ENCODE measurements at places on chromosomes 5 and 9.

DNA sequence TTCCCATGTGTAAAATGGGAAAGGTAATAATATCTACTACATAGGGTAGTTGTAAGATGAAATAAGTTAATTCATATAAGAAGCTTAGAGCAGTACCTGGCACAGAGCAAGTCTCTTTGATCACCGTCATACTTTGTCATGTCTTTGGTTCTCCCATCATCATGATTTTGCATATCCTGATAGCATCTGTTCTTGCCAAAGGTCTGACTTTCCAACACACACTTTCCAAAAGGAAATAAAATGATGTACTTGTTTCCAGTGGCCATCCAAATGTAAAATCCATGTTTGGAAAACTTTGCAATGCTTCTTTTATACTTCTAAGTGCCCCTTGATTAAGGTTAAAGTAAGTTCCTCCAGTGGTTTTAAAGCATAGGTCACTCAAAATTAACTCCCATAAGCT is 266.9 kb upstream of the PTGER4 start:
- DNase-seq: no peak

- no peak for DNase-seq
Observed at GRCh38 chr5:154390096-154390495, 55.7 kb upstream of the SAP30L start.

DNA sequence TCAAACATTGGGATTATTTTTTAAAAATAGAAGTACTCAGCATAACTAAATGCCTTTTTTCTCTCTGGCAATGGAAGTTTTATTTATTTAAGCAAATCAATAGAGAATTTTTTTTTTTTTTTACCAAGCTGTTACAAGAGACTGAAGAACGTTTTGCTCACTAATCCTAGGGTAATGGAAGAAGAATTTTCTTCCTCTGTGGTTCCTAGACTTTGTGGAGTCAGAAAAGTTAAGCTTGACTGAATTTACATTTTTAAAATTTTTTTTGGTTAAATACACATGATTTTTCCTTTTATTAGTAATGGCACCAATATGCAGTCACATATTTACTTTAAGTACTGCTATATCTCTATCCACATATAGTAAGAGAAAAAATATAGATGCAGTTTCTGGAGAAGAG is 189.8 kb downstream of the PCSK1 start:
- DNase-seq: no peak

- DNase-seq: no peak
Observed at GRCh38 chr9:4689687-4690104, 10.3 kb downstream of the CDC37L1 start.

- DNase-seq: no peak
Observed at GRCh38 chr9:91503673-91504081, 80.0 kb upstream of the NFIL3 start.

- no peak for DNase-seq
Observed at GRCh38 chr9:78443946-78444345, 147.0 kb downstream of the PSAT1 start.

GRCh38 chr5:948472-949274 is 56.0 kb downstream of the TRIP13 start:
- no peak for DNase-seq

DNA sequence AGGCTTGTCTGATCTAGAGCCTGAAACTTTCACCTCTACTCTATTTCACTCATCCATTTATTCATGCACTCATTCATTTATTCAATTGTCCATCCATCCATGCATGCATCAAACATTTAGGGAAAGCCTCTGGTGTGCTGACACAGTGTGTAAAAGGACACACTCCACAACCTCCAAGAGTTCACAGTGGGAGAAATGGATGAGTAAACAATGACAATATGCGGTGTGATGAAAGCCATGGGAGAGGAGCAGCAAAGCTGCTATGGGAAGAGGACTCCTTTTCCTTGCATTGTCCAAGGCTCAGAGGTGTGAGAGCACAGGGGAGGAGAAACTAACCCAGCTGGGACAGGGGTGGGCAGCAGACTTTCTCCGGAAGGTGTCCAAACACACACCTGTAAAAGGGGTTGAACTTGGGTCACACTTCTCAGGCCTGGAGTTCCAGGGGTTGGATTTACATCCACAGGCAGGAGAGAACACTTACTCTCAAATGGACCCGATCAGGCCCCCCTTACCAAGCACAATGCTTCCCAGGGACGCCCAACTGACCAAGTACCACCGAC is 21.2 kb upstream of the PFDN1 start:
- no peak for DNase-seq

DNA sequence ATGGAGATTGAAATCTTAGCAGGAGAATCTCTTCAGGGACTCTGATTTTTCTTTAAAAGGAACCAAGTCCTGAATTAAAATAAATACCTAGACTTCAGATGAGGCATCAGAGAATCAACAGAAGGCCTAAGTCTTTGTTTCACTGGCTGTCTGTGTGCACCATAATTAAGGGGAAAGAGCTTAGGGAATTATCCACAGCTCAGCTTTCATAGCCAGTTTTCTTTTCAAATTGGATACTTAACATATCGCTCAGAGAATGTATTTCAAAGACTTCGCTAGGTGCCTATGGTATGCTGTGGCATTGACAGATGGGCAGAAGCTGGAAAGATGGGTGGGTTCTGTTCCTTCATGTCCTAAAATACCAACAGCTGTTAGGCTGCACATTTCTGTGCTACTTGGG is 325.8 kb downstream of the TMEM38B start:
- DNase-seq: no peak

DNA sequence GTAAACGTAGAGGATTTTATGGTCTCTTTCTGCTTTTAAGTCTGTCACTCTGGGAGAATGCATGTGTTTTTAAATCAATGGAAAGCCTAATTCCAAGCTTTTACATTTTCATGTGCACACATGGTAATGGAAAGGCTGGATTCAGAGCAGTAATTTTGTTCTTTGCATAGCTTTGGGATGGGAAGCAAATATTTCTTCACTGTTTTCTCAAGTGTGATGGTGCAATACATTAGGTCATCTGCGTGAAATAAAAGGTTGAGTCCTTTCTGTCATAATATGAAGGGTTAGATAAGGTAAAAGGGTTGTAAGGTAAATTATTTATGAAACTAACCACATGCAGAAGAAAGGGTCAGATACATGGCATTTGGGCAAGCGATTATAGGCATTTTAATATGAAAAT is 88.2 kb upstream of the NR3C1 start:
- DNase-seq: no peak

DNA sequence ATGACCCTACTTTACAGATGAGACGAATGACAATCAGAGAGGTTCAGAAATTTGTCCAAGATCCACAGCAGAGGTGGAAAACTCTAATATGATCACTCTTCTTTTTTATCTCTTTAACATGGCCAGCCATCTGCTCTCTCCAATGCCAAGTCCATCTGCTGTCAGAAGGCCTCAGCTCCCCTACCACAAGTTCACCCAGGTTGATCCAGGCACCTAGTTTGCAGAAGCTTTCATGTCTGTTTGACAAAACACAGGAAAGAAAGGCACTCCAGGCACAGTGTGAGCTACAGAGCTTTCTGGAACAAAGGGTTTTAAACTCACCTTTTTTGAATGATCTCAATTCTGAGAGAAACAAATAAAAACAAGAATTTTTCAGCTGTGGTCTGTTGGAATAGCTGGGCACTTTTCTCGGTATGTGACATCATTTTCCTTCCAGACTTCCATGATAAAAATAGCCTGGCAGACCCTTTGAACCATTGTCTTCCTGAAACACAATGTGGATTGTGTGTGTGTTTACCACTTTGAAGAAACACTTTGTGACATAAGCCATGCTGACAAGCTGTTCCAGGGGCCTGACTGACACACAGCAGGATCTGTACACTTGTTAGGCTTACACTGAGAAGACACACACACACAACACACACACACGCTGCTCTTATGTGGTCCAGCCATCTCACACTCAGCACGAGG is 214.3 kb downstream of the AGTPBP1 start:
- no peak for DNase-seq

DNA sequence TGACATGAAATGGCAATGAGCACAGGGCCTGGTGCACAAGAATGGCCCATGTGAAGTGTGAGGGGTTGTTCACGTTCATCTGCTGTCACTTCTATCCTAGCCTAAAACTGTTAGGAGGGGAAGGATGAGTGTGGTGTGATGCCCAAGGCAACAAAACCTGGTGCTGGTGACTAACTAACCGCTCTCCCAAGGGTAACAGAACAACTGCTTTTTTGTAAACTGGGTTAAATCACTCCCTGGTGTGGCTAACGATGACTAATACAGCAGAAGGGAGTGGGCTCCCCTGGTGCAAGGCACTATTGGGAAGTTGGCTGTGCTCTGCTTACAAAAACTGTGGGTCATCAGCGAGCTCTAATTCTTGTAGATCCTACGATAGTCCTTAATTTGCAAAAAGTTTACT is 103.2 kb upstream of the VCAN start:
- DNase-seq: no peak

- DNase-seq: no peak
Observed at GRCh38 chr5:143094087-143094521, 309.4 kb downstream of the NR3C1 start.

DNA sequence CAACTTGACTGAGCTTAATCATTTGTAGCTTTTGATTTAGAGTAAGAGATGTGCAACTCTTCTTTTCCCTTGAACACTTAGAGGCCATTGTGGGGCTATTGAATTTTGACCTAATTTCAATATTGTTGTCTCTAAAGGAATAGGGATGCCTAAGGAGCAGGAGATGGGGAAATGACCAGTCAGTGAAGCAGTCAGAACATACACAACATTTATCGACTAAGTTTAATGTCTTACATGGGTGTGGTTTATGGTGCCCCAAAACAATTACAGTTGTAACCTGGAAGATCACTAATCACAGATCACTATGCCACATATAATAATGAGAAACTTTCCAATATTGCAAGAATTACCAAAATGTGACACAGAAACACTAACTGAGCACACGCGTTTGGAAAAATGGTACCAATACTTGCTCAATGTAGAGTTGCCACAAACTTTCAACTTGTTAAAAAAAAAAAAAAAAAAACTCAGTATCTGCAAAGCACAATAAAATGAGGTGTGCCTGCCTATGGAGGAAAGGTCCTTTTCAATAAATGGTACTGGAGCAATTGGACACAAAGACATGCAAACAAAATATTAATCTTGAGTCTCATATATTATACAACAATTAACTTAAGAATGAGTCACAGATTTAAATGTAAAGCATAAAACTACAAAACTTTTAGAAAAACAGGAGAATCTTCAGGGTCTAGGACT is 189.6 kb upstream of the RAD23B start:
- no peak for DNase-seq

- DNase-seq: no peak
Observed at GRCh38 chr9:90308691-90309090, 333.9 kb downstream of the DIRAS2 start.

DNA sequence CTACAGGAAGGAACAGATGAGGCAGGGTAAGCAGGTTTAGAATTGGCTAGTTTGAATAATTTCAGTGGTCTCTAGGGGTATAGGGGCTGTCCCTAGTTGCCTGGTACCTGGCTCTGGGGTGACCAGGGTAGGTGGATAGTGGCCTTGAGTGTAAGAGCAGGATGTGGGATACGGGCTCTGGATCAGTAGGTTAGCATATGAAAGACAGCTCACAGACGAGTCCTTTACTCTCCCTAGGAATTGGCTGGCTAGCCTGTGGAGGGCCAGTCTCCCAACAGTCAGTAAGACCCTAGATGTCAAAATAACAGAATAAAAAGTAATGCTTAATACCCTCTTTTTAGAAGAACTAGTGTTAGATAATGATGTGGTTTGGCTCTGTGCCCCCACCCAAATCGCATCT is 16.6 kb upstream of the C9orf152 start:
- DNase-seq: no peak

DNA sequence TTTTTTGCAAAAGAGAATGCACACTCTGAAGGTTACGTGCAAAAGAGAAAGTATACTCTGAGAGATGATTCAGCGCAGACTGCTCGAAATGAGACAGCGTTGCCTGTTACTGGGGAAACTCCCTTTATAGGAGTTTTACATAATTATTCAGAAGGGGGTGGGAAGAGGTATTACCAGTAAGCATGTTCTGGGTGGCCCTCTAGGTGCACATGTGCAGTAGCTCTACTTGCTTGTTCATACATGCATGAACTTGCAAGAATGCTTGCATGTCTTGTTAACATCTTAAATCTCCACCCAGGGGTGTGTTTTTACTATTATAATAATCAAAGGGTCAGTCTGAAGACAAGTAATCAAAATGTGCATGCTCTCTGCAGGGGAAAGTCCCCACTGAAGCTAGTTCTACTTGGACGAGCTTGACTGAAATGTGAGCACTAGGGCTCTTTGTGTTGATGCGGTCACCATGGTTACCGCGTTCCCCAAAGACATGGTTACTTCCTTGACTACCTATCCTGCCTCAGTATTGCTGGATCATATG is 75.5 kb downstream of the SGCD start:
- no peak for DNase-seq

DNA sequence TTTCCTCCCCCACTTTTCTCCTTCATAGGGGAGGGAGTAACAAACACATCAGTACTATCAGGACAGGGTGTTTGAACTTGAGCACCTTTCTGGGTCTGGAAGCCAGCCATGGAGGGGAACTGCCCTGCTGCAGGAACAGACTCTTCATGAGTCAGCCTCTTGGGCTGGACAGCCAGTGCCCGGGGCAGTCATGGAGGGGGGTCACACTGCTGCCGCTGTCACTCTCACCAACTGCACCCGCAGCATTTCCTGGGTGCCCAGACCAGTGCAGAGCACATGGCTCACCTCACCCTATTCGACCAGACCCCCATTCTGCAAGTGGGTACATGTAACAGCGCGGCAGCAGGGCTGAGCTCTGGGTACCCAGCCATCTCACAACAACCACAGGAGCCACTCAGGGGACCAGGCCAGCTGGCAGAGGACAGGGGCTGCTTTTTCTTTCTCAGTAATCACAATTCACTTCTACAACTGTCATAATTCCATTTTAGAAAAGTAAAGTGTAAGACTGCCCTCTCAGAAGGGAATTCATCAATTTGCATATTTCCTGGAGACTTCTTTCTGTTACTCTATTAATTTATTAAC is 118.4 kb downstream of the CTNND2 start:
- no peak for DNase-seq

DNA sequence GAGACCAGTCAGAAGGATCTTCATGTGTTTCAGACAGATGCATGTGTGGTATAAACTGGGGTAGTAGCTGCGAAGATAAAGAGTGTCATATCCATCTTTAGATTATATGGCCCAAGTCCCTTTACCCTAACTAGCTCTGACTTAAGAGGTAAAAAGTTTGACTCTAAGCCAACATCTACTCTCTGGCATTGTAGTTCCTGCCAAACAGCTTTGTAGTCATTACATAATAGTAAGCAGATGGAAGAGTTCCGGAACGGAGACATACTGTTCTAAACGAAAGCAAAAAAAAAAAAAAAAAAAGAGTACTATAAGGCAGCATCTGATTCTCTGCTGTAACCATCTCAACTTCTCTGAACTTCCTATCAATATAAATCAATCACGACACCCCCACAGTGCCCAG is 48.8 kb downstream of the CEMIP2 start:
- no peak for DNase-seq

GRCh38 chr9:133485531-133486260 is 6.8 kb upstream of the SLC2A6 start:
- no peak for DNase-seq

All from NCI-H146 (cell line).